ENCODE measurements at places on chromosomes 1 and 21.

- no peak for DNase-seq
These were observed 12.3 kb upstream of the DMBX1 start for GRCh38 chr1:46477153-46477929.

- DNase-seq, result no peak
These were observed 49.2 kb downstream of the SLC37A1 start for GRCh38 chr21:42562816-42563215.

DNA sequence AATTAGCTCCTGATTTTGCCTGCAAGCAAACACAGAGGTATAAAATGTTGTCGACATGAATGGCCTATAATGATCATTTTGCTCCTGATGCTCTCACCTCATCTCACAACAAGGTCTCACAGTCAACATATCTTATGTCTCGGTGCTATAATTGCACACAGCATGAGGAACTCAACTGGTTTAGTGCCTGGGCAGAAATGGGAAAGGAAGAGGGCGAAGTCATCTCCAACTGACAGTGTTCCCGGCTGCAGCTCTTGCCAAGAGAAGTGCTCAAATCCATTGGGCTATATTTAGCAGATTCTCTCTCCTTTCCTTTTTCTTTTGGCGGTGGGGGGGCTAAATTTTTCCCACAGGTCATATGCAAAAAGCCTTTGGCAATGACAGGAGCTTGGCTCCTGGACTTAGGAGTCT, 53.0 kb downstream of the SLC45A1 start:
- no peak for DNase-seq

GRCh38 chr21:15060543-15061175, 4.1 kb downstream of the NRIP1 start:
- no peak for DNase-seq

DNA sequence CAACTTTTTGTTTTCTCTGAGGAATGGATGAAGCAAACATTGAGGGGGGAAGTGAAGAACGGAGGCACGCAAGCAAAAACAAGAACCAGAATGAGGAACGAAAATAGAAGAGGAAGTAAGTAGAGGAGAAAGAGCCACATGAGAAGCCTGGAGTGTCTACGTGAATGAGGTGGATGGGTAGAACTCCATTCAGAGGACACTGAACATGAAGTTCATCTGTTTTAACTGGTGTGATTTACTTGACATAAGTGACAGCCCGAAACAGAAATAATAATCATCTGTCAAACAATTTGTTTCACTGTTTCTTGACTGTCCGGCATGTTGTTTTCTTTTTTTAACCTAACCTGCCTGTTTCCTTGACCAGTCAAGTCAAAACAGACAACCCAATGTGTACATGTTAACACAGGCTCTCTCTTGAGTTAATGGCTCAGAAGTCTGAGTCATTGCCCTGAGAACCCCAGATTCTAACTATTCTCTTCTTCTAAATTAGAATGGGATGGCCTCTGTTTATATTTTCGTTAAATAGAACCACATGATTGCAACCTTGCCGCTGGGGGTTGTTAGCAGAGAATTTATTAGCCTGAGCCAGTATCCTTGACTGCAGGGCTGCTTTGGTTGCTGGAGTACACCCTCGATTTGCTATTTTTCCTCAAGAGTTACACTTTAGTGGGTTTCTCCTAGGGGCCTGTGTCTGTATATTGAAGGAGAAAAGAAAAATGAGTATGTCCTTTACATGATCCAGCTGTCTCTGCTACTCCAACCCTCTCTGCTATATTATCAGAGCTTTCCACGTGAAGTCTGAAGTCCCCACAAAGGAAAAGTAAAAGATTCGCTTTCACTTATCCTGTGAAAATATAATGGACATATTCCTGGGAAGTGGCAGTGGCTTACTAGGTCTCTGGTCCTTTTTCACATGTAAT, 151.7 kb downstream of the ZC3H11B start:
- DNase-seq, result no peak

GRCh38 chr1:71083271-71083670, 2.4 kb upstream of the ZRANB2 start:
- DNase-seq, result no peak

- no peak for DNase-seq
These were observed 2.1 kb downstream of the GNAT2 start for GRCh38 chr1:109617291-109617801.

- DNase-seq, result no peak
These were observed 51.4 kb upstream of the GREM2 start for GRCh38 chr1:240663169-240663879.

DNA sequence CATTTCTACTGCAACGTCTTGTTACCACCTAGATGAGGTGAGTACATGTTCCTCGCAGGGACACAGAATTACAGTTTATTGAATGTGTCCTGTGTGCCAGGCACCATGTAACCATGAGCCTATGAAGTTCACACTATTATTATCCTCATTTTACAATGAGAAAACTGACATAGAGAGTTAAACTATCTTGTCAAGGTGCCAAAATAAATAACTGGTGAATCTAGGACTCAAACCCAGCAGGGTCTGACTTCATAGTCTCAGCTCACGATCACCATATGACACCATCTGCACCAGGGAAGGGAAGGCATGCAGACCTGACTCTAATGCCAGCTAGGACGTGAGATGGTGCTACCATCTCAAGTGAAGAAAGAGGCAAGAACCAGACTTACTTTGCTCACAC, 2.4 kb downstream of the SELE start:
- no peak for DNase-seq

GRCh38 chr1:25620211-25620610, 3.6 kb downstream of the MAN1C1 start:
- no peak for DNase-seq

GRCh38 chr1:230249695-230250480, 176.2 kb downstream of the PGBD5 start:
- no peak for DNase-seq

DNA sequence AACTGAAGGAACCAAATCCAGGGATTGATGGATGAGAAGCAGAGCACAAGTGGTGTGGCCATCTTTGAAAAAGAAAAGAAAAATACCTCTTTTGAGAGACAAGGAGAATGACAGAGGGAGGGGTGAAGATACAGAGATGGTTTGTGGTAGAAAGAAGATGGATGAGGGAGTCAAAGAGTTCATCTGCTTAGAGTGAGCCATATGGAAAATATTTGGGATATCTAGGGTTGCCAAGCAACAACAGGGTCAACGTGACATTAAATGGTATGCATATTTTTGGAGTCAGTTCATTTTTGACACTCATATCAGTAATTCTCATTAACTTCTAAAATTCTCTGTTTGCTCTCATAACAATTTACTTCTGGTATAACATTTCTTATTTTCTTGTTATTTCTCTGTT, 50.7 kb downstream of the MACF1 start:
- no peak for DNase-seq

DNA sequence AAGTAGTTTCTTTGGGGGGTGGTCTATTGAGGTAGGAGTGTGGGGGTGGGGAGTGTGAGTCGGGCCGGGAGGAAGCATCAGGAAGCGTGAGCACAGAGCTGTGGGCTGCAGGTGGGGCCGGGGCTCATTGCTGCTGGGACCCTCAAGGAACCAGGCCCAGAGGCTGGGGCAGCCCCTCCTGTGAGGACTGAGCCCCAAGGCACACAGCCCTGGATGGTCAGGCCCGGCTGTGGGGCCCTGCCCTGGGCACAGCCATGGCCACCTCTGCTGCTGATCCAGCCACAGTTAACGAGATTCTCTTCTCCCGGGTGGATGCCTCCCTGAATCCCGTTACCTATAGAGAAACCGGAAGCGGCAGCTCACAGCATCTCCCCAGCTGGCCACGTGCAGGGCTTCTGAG, 22.9 kb upstream of the SUMO3 start:
- DNase-seq, result no peak

DNA sequence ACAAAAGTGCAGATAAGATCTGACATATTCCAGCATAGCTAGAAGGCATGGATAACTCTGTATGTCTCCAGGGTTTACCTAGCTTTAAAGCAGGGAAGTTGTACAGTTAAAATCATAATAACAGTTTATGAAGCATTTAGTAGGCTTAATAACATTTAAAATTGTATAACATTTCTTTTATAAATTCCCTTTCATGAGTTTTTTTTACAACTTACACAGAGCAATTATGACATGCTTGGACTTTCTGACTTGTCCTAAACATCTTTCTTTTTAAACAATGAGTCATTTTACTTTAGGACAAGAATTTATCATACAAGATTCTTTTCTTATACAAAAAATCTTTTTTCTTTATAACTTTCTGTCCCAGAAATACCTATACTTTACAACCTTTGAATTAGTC, 408.5 kb upstream of the NEGR1 start:
- no peak for DNase-seq

- DNase-seq, result no peak
These were observed 9.0 kb upstream of the RPTN start for GRCh38 chr1:152167835-152168534.

DNA sequence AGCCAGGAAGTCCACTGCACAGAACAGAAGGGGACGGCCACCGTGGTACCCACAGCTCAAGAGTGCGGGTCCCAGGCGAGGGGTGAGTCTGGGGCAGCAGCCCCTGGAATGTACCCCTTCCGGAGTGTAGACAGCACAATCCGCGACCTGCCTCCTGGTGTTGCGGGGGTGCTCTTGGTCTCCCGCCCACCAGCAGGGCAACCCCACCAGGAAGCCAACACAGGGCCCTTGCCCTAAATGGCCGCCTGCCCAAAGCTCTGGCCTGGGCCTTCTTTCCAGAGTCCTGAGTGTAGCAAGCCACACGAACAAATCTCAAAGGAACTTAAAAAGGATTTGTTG, 1.1 kb upstream of the SLC19A1 start:
- no peak for DNase-seq

- DNase-seq, result no peak
These were observed 3.2 kb downstream of the ANGPTL1 start for GRCh38 chr1:178867670-178868069.

- no peak for DNase-seq
These were observed 143.0 kb upstream of the GRIK3 start for GRCh38 chr1:37177230-37177864.

DNA sequence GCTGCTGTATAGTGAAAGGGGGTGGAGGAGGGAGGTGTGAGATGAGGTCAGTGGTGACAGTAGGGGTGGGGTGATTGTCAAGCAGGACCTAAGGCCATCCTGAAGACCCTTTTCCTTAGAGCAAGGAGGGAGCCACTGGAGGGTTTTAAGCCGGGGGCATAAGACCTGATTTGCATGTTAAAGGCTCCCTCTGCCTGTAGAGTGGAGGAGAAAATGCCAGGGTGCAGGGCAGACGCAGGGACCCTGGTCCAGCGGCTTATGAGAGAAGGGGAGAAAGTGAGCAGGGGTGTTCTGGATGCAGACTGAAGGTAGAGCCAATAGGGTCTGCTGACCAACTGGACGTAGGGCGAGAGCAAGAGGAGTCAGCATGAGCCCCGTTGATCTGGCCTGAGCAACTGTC, 154.1 kb downstream of the TRABD2B start:
- DNase-seq, result no peak

DNA sequence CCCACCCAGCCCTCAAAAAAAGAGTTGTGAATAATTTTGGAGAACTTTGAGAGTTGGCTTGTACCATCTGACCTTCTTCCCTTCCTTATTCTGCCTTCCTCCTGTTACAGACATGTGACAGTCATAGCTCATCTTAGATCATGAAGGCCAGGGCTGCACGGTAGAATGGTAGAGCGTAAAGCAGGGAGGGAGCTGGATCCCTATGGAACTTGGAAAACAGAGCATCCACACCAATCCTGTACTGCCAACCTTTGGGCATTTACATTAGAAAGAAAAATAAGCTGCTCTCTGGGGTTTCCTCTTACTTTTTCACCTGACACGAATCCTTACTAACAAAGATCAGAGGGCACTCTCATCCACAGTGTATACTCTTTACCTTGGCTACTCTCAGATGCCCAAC, 121.5 kb downstream of the GPR52 start:
- DNase-seq, result no peak

DNA sequence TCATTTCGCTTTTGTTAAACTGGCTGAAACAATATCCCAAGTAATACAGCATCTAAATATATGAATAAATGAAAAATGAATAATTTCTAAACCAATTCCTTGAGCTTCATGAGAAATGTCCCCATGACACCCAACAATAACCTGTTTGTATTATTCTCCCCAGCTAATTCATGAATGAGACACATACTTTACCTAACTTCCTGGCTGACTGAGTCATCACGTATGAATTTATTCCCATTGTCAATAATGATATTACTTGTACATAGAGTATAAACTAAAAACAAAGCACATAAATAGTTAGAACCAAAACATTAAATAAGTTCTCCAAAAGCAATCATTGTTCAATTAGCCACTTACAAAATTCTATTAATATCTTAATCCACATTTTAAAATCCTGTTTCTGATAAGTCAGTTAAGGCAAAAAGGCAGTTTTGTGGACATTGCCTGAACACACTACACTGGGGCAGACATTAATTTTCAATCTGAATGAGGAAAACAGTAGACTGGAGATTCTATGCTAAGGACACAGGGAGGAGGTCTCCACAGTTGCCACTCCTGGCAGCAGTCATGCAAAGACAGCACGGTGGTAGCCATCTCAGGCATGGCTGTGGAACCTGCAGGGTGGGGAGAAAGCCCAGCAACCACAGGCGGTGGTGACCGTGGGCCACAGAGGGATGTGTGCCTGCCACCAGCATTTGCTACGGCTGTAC, 48.2 kb downstream of the SLC9C2 start:
- DNase-seq, result no peak

GRCh38 chr21:39869141-39869818, 2.0 kb downstream of the PCP4 start:
- DNase-seq, result no peak

DNA sequence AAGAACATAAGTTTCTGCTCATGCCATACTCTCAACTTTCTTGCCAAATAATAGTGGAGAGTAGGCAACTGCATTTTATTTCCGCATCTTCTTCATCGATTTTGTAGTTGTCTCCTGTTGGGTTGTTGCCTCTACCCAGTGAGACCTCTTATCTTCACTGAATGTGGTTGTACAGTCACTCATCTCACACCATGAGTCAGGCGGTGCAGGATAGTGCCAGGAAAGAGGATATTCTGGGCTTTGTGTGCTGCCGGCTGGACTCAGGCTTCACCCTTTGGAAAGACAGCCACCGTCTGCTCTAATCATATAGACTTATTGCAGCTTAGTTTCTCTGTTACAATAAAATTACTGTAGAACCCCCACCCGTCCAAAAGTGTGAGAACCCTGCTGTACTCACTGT, 154.3 kb upstream of the USP24 start:
- DNase-seq, result no peak

DNA sequence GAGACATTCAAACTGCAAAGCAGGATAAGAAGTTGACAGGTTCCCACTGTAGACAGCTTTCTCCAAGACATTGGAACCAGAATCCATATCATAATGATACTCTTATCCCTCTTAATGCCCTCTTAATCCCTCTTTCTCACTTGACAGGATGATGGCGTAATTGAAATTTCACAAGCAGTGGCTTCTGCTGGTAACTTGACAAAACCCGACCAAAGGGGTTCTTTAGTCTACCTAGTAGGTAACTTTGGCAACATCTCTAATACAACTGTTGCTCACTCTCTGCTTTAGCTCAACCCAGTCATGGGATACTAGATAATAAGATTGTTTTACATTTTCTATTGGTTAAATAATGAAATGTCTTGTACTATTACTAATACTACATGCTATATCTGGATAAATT, 34.7 kb downstream of the S100A10 start:
- no peak for DNase-seq

GRCh38 chr1:196063294-196063693, 544.9 kb downstream of the KCNT2 start:
- no peak for DNase-seq

GRCh38 chr1:231691618-231692259, 65.1 kb downstream of the DISC1 start:
- no peak for DNase-seq
